ENCODE measurements at places on chromosomes 16 and 17.

- DNase-seq, result no peak
These were observed 79.6 kb downstream of the FOXL1 start for GRCh38 chr16:86657972-86658371.

DNA sequence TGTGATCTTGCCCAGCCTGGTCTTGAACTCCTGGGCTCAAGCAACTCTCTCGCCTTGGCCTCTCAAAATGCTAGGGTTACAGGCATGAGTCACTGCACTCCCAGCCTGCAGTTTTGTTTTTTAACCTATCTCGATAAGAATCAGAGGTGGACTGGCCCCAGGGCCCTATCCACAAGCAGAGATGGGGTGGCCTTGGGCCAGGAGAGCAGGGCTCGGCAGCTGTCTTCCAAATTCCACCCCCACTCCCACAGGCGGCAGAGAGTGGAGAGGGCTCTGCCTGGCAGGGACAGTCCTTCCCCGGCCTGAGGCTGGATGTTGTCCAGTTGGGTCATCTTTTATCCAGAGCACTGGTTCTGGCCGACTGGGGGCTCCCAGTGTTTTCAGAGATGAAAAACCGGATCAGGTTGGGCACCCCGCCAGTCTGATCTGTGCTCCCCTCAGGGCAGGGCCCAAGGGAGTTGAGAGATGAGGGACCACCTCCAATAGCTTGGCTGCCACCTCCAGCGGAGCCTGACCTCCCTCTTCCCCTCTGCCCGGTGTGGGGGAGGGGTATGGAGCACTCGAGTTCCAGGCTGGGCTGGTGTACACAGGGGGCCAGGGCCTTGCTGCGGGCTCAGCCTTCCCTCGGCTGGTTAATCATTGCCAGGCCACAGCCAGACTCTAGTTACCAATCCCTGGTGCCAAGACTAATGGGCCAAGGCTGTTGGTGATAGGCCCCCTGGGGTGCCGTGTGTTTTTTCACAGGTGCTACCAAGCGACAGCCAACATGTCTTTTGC lies 30.3 kb upstream of the MYO15B start:
- DNase-seq, result no peak

DNA sequence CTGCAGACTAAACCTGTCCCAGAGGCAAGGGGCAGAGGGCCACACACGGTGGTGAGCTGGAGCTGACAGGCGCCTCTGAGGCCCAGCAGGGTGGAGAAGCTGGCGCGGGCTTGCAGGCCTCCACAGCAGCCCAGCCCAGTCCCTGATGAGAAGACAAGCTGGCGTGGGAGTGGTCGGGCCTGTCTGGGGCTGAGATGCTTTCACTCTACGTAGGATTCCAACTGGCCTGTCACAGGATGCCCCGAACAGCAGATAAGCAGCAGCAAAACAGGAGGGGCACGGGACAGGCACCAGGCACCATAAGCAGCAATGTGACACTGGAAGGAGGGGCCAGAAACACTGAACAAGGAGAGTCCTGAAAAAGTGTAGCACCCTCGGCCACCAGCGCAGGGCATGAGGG lies 40.1 kb downstream of the PEMT start:
- no peak for DNase-seq

DNA sequence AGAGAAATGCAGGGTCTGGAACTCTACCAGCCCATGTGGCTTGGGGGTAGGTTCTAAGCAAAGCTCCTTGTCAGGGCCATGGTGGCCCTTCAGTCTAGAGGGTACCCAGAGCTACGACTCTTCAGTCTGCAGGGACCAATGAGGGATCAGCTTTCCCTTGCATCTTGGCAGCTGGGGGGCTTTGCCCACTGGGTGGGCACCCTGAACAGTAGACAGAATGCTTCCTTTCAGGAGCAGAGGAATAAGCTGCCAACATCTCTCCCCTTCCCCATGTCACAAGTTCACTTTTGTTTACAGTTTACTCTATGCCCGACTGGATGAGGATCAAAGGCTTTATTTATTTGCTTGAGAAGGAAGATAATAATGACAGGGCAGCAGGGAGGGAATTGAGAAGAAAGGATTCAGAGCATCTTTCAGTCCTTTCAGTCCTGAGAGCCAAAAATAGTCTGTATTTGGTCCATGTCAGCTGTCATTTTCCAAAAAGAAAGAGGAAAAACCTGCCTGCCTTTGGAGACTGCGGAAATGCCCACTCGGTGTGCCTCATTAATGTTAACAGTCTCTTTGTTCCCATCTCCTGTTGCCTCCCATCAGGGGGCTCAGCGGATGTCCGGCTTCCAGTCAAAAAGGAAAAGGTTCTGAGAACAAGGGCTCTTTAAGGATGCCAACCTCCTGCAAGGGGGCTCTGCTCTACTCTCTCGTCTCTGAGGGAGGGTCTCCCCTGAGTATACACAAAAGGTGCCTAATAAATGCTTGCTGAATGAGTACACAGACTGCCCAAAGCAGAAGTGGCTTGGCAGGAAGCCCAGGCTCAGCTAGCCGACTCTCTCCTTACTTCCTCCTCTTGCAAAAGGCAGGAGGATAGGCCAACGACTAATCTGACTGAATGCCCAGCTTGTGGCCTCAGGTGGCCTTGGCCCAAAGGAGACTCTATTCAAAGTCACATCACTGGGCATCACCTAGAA lies 17.1 kb downstream of the TRAF4 start:
- DNase-seq, result no peak

DNA sequence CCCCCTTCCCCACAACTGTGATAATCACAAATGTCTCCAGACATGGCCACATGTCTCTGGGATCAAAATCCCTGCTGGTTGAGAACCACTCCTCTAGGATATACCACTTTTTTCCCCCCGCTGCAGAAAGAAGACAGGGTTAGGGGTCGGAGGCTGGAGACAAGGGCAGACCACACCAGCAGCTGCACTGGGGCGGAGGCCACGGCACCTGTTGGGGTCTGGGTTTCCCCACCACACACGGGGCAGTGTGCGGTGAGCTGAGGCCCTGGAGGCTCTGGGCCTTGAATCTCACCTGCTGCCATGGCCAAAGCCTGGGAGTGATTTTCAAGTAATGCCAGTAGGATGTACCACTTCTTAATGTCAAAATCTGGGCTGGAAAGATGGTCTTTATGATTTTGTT lies 320.5 kb downstream of the SNX29 start:
- no peak for DNase-seq

- DNase-seq, result no peak
These were observed 2.5 kb downstream of the PHF12 start for GRCh38 chr17:28948873-28949184.

DNA sequence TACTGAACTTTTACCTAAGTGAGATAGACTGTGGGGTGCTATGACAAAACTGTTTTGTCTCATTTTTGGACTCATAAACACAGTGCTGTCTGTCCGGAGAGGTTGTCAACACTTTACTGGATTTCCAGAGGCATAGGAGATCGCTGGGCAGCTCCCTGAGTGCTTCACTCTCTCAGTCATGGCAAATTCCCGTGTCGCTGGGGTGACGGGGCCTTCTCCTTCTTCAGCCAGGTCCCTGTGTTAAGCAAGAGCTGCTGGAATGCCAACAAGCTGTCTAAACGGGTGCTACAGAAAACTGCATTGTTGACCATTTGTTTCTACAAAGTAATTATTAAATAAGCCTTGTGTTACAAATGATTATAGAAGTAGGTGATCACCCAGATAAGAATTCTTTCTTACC lies 141.6 kb downstream of the DNAH9 start:
- DNase-seq, result no peak

DNA sequence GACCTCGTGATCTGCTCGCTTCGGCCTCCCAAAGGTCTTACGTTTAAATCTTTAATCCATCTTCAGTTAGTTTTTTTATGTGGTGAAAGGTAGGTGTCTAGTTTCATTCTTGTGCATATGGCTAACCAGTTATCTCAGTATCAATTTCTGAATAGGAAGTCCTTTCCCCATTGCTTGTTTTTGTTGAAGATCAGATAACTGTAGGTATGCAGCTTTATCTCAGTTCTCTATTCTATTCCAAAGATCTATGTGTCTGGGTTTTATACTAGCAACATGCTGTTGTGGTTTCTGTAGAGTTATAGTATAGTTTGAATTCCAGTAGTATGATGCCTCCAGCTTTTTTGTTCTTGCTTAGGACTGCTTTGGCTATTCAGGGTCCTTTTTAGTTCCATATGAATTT lies 65.2 kb downstream of the TNFRSF13B start:
- DNase-seq, result no peak

- no peak for DNase-seq
These were observed 116.3 kb downstream of the IRX5 start for GRCh38 chr16:55046916-55047315.

- no peak for DNase-seq
These were observed 292.0 kb downstream of the SEC14L1 start for GRCh38 chr17:77432742-77433141.

DNA sequence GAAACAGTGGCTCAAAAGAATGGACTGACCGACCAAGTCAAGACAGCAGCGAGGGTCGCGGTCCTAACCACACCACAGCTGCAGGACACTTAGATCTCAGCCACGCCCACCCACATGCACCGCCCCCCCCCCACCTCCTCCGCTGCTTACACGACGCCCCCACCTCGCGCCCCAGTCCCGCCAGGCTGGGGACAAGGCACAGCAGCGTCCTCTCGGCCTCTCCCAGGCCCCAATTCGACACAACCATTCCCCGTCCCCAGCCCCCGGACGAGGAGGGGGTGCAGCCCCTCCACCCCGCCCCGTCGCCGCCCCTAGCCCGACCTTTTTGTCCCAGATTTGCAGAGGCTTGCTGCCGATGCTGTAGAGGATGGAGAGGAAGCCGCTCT lies 477 bp downstream of the CFAP20 start:
- DNase-seq, result no peak

DNA sequence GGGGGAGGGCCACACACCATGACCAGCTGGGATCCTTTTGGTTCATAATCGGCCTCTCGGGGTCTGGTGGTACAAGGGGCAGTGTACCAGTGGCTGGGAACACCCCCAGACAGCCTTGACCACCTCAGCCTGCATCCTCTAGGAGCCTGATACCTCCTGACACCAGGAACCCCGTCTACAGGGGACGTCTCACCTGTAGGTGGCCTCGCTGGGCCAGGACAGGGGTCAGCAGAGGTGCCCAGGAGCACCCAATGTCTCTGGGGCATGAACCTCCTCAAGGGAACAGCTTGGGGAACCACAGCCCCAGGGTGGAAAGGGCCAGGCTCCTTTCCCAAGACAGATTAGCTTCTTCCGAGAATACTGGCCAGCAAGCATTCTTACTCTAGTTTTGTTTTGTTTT lies 2.5 kb upstream of the METRNL start:
- DNase-seq, result no peak

- no peak for DNase-seq
These were observed 18.2 kb downstream of the EMC8 start for GRCh38 chr16:85781156-85781555.

GRCh38 chr16:80300456-80300855 lies 240.3 kb upstream of the DYNLRB2 start:
- no peak for DNase-seq

DNA sequence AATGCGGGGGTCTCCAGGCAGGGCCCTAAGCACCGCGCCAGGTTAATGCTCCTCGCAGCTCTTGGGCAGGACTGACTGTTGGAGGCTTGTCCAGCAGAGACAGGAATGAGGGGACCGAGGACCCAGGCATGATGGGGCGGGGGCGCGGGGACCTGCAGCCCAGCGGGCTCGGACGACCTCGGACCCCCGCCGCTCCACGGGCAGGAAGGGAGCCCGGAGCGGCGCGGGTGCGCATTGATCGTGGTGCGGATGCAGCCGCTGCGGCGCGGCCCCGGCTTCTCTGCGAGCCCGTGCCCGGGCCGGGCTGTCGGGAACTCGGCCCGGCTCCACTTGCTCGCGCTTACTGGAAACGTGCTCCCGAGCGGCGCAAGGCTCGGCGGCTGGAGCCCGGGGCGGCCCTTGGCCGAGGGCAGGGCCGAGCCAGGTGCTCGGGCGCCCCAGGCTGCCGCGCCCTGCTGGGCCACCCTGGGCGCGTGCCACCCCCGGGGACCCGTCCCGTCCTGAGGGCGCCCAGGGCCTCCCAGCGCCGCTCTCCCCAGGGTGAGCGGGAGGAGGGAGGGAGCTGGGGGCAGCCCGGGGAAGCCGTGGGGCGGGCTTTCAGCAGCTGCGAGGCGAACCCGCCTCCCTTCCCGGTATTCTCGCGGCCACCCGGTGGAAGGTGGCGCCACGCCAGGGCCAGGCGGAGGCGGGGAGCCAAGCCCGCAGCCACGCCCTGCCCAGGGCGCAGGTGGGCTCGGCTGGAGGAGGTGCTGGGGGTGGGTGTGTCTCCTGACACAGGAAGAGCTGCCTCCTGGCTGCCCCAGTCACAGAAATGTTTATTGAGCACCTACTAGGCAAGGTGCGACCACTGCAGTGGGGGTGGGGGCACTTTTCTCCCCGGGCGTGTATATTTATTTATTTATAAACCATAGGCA lies 45.9 kb downstream of the SOCS3 start:
- DNase-seq, result no peak

DNA sequence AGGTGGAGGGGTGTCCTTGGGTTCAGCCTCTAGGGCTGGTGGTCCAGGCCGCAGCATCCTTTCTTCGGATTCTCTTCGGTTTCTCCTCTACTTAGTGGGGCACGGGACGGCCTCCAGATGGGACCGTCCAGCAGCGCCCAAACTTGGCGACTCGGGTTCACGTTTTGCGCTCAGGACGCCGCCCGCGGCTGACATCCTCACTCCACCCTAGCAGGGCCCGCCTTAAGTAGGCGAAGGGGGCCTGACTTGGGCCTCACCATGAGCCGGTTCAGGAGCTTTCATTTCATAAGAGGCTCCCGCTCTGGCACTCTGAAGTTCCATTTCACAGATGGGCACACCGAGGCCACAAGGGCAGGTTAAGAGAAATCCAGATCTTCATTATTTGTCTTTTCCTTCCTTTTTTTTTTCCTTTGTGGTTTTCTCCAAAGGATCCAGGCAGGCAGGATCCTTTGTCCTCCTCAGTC lies 141.2 kb downstream of the SEC14L1 start:
- DNase-seq, result no peak

- DNase-seq, result no peak
These were observed 17.9 kb downstream of the ITGB4 start for GRCh38 chr17:75739174-75739573.

DNA sequence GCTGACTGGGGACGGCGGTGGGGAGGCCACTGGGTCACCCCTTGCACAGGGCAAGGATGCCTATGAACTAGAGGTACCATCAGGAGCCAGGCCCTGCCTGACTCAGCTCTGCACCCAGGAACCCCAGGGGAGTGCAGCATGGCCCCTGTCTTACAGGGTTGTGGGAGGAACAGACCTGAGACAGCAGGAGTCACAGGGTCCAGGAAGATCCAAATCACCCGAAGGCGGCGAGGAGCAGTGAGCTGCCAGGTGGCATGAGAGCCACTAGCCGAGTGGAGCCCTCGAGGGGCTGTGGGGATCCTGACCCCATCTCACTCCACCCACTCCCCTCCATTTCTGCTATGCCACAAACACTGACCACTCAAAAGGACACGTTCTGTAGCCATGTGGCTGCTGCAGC lies 30.8 kb downstream of the PLD6 start:
- no peak for DNase-seq
